AG09319 (cell line): ENCODE measurements at places on chromosomes 3 and 15.

DNA sequence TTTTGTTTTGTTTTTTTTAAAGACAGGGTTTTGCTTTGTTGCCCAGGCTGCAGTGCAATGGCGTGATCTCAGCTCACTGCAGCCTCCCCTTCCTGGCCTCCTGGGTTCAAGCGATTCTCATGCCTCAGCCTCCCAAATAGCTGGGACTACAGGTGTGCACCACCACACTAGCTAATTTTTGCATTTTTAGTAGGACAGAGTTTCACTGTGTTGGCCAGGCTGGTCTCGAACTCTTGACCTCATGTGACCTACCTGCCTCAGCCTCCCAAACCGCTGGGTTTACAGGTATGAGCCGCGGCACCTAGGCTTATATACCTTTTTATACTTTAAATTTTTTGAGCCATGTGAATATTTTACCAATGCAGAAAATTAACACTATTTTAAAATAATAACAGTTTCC is 56.9 kb upstream of the HERC1 start:
- no peak for DNase-seq

DNA sequence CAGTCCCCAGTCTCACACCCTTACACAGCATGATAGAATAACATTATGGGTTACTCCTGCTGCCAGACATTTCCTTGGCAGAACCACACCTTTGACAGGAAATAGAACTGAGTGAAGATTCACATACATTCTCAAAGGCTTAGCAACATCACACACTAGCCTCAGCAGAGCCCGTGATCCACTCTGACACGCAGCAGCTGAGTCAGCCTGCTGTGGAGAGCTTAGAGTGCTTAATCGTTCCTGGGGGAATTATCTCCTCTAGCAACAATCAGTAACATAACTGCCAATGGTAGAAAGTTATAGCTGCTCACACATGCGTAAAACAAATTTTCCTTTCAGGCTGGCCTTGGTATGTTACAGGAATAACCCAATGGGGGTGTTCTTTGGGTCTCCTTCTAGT is 382.1 kb downstream of the GAP43 start:
- peak; percentile 67 for DNase-seq

GRCh38 chr3:81799403-81799802 is 38.0 kb upstream of the GBE1 start:
- DNase-seq: no peak

- no peak for DNase-seq
Measured at GRCh38 chr3:54192026-54192425, 69.7 kb downstream of the CACNA2D3 start.

DNA sequence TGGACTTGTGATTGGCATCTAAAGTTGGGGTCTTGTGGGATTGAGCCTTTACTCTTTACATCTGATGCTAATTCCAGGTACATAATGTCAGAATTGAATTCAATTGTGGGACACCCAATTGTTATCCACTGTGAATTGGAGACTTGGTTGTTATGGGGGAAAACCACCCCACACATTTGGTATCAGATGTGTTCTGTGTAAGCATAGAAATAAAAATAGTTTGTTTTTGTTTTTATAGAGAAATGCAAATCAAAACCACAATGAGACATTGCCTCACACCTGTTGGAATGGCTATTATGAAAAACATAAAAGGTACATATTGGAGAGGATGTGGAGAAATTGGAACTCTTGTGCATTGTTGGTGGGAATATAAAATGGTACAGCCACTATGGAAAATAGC is 58.5 kb downstream of the CPA3 start:
- DNase-seq: no peak

DNA sequence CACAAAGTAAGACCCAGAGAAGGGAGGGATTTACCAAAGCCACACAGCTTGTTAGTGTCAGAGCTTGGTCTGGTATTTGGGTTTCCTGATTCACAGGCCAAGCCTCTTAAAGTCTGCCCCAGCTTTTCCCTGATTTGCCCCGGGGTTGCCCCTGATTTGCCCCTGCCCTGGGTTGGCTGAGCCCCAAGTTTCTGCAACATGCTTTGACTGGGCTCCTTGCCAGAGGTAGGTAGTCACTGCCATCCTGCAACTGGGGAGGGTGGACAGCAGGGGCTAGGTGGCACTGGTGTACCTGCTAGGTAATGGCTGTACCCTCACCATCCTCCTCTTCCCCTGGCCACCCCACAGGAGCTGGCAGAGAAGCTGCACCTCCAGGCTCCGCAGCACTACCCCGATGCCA is 2.5 kb downstream of the MPI start:
- DNase-seq: no peak

DNA sequence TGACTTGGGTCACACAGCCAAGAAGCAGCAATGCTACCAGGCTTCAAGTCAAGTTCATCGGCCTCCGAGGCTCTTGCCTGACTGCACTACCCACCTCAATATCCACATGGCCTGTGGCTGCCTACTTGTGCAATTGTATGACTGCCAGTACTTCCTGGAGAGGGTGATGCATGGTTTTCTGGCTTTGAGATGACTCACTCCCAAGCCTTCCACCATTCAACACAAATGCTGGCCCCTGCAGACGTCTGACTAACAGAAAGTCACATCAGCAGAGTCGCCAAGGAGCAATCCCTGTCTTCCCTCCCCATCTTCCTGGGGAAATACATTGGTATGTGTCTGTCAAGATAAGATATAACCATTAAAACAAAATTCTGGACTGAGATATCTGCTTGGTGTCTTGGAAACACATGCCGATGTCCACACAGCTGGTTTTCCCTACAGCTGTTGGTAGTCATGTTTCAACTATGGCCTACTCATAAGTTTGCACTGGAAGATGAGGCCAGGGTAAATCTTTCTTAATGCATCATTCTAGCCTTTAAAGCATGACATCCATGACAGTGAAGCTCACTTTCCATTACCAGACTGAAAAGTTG is 79.6 kb upstream of the SPATA12 start:
- DNase-seq: peak; percentile 77

- no peak for DNase-seq
Measured at GRCh38 chr3:171407759-171408158, 52.4 kb downstream of the TNIK start.

DNA sequence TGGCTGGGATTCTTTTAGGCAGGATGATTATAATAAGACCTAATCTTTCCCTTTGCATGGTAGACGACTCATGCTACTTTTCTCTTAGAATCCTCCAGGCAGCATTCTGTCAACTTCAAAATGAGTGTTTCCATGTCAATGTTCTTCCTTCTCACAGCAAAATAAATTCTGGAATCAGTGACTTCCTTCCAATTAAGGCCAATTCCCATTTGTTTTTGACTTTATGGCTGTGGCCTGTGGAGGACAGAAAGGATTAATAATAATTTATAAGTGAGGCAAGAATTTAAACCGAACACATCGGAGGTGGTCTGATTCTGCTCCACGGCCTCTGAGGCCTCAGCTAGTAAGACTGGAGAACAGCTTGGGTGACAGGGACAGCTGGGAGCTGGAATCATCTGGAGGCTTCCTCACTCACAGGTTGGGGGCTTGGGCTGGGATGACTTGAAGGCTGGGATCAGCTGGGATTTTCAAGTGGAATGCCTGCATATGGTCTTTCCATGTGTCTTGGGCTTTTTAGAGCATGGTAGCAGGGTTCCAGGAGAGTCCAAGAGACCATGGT is 241.8 kb upstream of the MCTP2 start:
- no peak for DNase-seq

DNA sequence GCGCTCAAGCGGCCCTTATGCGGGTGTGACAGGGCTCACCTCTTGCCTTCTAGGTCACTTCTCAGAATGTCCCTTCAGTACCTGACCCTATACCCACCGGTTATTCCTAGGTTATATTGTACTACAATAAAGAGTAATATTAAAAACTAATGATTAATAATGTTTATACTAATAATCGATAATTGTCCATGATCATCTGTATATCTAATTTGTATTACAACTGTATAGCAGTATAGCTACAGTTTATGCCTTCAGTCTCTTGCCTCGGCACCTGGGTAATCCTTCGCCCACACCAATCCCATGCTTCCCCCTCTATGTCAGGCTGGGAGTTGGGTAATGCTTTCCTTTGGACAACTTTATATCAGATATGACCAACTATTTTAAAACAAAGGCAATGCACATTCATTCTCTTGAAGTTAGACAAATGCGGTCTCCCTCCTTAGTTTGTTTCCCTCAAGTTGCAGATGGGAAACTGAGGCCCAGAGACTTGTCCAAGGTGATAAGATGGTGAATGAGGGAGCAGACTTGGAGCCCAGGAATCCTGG is 3.4 kb downstream of the FAH start:
- DNase-seq: no peak

- DNase-seq: no peak
Measured at GRCh38 chr3:144296808-144297207, 325.2 kb downstream of the DIPK2A start.

GRCh38 chr15:80787316-80787715 is 8.1 kb downstream of the CEMIP start:
- DNase-seq: no peak

- no peak for DNase-seq
Measured at GRCh38 chr3:59998058-59998457, 948.2 kb upstream of the CFAP20DC start.

- DNase-seq: no peak
Measured at GRCh38 chr3:126300761-126301481, 56.3 kb downstream of the KLF15 start.

DNA sequence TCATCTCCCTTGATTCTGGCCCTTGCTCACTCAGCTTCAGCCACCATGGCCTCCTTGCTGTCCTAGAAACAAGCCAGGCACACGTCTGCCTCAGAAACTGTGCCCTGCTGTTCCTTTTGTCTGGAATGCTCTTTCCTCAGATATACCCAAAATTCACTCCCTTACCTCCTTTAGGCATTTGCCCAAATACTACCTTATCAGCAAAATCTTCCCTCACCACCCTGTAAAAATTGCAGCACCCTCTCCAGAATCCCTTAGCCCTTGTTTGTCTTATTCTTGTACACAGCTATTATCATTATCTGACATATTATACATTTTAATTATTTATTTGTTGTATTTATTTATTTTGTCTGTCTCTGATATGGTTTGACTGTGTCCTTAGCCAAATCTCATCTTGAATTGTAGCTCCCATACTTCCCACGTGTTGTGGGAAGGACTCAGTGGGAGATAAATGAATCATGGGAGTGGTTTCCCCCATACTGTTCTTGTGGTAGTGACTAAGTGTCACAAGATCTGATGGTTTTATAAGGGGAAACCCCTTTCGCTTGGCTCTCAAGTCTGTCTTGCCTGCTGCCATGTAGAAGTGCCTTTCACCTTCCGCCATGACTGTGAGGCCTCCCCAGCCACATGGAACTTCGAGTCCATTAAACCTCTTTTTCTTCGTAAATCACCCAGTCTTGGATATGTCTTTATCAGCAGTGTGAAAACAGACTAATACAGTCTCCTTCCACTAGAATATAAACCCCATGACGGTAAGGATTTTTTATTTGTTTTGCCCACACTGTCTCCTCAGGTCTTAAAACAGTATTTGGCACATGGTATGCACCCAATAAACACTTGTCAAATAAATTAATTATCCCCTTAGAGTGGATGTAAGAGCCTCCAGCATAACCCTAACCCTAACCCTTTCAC is 60.0 kb upstream of the STT3B start:
- DNase-seq: no peak
